Central memory CD4-positive, alpha-beta T cell (primary cell): ENCODE measurements at places on chromosomes 1 and 21.

GRCh38 chr1:52142220-52143183 lies 613 bp downstream of the ZFYVE9 start:
- peak; percentile 20 for DNase-seq

- no peak for DNase-seq
Measured at GRCh38 chr21:38804789-38805327, 871 bp upstream of the ETS2 start.

- no peak for DNase-seq
Measured at GRCh38 chr21:44871576-44872269, 1.8 kb downstream of the PTTG1IP start.

DNA sequence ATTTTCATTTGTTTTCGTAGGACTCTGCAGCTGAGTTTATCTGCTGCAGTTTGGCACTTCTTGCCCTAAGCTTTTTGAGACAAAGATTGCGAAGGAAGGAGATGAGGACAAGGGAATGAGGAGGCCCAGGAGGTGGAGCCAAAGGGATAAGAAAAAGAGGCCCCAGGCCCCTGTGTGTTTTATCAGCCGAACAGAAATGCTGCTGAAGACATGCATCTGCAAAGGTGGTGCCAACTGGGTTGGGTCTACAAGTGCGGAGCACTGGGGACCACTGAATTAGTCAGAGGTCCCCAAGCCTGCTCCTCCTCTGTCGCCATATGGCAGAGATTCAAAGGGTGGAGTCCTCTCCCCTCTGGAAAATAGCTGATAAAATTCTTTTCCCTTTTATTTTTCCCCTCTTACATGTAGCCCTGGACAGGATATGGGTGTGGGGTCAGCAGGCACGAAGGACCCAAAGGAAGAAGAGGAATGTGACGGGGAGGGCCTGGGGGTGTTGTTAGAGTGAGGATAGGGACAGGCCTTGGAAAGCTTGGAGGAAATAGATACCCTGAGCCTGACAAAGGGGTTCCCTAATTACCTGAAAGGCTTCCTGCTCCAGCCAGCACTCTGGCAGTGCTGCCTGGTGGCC lies 2.7 kb downstream of the CD34 start:
- DNase-seq = no peak

- DNase-seq = no peak
Measured at GRCh38 chr1:94279462-94279861, 42.1 kb upstream of the ARHGAP29 start.

DNA sequence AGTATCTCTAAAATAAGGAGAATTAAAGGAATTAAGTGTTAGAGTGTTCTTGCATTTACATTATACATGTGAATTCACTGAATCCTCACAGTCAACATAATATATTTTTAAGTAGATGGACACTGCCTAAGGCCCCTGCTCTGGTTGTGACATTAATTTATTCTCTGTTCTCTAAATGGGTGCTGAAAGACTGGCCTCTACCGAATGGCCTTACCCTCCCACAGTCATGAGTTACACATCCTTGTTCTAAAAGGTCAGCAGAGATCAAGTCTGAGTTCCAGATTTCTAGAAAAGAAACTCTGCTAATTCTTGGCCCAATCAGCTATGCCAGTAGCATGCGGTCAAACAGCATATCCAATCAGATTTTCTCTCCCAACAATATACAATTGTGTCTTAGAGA lies 193.2 kb downstream of the TM2D1 start:
- DNase-seq = no peak
